ENCODE measurements at places on chromosomes 12 and 14.
A peak's percentile ranks its signal among the peaks of the same experiment; 100 is the strongest.

GRCh38 chr14:50089208-50089607 lies 27.2 kb downstream of the VCPKMT start:
- DNase-seq = no peak

DNA sequence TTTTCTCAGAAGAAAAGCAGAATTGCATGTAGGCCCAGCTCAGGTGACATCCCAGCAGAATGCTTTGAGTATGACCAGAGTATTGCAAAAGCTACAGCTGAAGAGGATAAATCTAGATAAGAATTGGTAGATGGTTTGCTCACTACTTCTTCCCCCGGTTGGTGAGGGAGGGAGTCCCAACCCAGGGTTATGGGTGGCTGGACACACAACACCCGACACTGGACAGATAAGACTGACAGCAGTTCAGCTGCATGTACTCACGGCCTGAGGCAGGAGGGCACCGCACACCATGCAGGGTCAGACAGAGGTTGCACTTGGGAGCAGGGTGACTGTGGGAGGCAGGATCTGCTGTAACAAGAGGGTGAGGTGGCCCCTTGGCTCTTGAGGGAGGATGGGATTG lies 1.7 kb upstream of the CLEC4C start:
- DNase-seq = no peak

GRCh38 chr14:101709533-101709881 lies 52.0 kb upstream of the PPP2R5C start:
- no peak for DNase-seq

DNA sequence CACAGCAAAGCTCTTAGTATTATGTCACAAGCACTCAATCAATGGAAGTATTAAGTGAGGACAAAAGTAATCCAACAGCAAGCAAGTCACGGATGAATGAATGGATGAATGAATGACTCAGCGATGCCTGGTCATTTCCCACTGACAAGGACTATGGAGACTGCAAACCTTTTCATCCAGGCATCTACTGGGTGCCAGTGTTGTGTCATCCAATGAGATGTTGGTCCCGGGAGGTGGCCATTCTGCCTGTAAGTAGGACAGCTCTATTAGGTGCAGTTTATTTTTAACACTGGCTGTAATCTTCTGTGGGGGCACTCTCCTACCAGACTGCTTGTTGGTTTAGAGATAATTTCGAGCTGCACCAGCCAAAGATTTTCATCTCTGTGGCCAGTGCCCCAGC lies 39.4 kb downstream of the STAB2 start:
- peak; percentile 17 for DNase-seq

DNA sequence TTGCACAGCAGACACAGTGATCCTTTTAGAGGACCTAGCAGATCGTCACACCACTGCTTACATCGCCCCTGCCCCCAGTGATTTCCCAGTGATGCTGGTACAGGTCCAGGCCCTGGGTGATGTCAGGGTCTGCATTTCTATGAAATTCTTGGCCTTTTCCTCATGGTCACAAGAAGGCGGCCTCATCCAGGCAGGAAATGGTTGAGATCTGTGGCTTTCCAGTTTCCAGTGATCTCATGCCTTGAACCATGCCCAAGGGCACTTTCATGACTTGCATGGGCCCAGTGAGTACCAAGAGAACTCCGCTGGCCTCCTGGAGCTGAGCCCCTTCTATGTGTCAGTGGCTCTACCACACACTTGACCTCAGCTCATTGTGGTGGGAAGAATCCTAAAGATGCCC lies 41.9 kb upstream of the BDKRB2 start:
- DNase-seq = no peak

GRCh38 chr14:54098536-54098935 lies 141.9 kb upstream of the BMP4 start:
- no peak for DNase-seq

GRCh38 chr12:115185506-115185905 lies 501.5 kb upstream of the TBX3 start:
- no peak for DNase-seq

DNA sequence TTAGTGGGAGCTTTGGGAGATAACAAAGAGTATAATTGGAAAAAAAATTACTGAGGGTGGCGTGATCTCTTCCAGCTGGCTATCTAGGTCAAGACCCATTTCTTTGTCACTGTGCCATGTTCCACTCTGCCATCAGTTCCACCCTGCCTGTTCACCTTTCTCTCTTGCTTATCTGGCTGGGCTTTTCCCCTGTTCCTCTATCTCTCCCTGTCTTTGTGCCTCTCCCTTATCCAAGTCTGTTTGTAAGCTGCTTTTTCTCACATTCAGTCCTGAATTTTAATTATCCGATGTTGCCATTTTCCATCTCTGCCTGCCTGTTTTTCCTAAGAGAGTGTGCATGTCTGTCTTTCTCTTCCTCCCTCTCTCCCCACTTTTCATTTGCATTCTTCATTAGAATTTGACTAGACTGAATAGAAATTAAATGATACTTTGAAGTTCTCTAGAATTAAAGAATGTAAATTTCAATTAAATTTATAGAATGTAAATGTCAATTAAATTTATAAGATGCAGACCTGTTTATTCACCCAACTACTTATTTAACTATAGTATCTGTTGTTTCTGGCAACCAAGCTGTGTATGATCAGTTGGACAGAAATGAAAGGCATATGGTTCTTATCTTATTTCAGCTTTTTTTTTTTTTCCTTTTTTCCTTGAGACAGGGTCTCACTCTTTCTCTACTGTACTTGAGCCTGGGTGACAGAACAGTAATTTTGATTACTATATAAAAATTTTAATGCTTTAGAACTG lies 40.9 kb upstream of the A2ML1 start:
- DNase-seq = no peak

DNA sequence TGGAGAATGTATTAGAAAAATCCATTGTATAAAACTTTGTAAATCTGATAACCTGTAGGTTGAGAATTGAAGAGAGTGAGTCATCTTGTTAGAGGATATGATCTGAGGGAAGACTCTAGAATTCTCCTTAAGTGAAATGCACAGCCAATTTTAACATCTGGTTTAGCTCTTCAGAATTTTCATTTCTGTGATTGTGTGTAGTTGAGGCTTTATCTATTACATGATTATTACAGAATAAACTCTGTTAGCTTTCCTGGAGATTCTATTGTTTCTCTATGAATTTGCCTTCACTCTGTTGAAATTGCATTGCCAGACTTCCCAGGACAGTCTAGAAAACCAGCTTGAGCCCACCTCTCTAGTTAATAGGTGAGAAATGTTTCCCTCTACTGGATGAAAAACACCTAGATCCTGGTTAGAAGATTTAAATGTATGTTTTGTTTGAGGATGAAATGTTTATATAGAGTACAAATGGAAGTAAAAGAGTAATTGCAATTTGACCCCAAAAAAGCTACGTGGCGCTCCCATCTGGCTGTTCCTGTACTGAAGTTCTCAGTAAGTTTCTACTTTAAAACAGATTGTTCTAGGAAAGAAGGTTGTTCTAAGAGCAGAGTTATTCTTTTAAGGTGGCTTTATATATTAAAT lies 2.9 kb downstream of the NUDT4 start:
- DNase-seq = no peak

DNA sequence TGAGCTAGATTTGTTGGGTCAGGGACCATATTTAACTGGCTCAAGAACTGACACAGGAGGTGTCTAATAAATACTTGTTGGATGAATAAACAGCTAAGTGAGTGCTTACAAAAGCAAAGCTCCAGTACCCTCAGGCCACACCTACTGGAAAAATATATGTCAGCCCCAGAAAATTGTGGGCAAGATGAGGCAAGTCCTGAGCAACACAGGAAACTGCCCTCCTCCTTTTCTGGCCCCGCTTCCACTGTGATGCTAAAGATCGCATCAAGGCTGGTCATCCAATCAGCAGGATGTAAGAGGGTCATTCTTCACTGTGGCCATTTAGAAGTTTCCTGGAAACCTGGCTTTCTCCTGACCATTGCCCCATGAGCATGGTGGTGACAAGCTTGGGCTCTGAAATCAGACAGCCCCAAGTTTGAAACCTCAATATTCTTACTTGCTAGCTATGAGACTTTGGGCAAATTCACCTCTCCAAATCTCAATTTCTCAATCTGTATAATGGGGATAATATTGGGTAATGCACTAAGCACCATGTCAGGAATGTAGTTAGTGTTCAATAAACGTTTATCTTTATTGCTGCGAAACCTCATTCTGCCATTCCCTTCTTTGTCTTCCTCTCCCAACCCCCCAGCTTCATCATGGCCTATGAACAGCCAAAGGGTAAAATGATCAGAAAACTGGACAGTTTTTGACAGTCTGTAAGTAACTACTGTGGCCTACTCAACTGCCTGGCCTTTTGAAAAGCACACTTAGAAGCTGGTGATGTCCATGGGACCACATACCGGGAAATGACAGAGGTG lies 139.3 kb upstream of the PZP start:
- no peak for DNase-seq

DNA sequence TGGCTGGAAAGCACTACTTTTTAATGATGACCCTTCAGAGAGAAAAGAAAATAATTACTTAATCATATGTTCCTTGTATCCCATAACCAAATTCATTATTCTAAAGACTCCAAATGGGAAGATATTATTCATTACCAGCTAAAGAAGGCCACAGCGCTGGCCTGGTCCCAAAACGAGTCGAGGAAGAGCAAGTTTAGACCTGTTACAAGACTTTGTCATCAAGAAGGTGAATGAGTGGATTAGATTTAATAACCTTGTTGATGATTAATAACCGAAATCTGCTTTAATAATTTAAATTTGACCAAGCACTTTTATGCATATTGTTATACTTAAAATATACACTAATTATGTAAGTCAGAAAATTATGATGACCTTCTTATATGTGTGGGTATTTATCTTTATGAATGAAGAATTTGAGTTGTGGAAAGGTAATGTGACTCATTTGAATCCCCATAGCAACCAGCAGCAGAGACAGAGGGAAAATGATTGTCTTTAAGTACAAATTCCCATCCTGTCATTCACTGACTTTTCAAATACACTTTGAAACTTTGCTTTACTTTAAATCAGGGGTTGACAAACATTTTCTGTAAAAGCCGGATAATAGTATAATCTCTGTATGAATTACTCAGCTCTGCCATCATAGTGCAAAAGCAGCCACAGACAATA lies 200.3 kb upstream of the NPAS3 start:
- no peak for DNase-seq

GRCh38 chr14:49479432-49479831 lies 106.7 kb downstream of the RPS29 start:
- DNase-seq = no peak

- no peak for DNase-seq
Measured at GRCh38 chr12:94089891-94090290, 58.5 kb upstream of the PLXNC1 start.

- no peak for DNase-seq
Measured at GRCh38 chr14:35047976-35048513, 2.0 kb downstream of the FAM177A1 start.

DNA sequence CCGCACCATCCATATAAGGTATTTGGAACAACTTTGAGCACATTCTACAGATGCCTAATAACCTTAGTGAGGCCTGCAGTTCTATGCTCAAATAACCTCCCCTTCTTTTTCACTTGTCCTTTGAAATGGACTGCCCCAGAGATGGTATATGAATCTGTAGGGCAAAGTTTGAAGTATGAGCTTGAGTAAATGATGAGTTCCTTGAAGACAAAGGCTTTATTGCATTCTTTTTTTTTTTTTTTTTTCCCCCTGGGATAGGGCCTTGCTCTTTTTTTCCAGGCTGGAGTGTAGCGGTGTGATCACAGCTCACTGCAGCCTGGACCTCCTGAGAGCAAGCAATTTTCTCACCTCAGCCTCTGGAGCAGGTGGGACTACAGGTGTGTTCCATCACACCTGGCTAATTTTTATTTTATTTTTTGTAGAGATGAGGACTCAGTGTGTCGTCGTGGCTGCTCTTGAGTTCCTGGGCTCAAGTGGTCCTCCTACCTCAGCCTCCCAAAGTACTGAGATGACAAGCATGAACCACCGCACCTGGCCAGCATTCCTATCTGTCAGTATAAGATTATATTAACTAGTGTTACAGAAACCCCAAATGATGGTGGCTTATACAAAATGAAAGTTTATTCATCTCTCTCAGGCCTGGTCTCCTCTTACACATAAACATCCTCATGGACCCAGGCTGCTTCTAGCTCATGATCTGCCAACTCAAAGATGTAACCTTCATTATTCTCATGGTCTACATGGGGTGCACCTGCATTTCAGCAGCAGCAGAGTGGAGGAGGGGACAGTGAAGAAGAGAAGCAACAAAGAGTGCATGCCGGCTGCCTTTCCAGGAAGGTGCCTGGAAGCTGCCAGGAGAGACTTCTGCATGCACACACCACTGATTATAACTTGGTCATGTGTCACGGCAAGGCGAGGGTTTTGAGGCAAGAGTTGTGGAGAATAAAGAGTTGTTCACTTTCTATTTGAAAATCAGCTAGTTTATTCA lies 101.4 kb downstream of the DUSP16 start:
- no peak for DNase-seq

DNA sequence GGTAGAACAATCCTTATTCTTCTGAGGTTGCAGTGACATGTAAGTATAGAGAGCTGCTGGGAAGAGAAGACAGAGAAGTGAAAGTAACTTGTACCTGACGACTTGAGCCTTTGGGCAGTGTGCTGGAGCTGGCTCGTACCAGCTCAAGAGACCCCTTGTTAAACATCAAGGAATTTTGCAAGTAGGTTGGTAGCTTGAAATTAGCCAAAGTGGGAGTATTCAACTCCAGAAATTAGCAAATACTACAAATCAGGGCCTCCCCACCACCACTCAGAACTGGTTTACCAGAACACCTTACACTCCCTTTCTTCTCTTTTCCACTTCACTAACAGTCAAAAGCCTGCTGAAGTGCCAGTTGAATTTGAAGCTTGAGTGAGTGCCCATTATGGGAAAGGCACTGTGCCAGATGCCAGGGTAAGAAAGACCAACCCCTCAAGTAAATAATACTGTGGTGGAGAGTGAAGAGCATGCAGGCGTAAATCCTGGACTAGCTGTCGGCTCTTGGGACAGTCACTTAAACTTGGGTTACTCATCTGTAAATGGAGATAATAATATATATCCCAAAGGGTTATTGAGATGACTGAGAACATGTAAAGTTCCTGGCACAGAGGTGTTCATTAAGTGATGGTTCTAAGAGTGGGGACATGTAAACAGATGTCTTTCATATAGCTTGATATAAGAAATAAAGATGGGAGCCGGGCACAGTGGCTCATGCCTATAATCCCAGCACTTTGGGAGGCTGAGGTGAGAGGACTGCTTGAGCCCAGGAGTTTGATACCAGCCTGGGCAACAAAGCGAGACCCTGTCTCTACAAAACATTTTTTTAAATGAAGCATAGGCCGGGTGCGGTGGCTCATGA lies 27.0 kb upstream of the EID3 start:
- no peak for DNase-seq

- DNase-seq = peak; percentile 67
Measured at GRCh38 chr14:56118611-56119181, 485 bp downstream of the PELI2 start.

GRCh38 chr12:10392394-10392930 lies 2.6 kb upstream of the KLRK1 start:
- DNase-seq = no peak
